ENCODE measurements at places on chromosomes 13 and 19.

GRCh38 chr13:73140801-73141200 is 82.0 kb downstream of the KLF5 start:
- DNase-seq, result no peak

DNA sequence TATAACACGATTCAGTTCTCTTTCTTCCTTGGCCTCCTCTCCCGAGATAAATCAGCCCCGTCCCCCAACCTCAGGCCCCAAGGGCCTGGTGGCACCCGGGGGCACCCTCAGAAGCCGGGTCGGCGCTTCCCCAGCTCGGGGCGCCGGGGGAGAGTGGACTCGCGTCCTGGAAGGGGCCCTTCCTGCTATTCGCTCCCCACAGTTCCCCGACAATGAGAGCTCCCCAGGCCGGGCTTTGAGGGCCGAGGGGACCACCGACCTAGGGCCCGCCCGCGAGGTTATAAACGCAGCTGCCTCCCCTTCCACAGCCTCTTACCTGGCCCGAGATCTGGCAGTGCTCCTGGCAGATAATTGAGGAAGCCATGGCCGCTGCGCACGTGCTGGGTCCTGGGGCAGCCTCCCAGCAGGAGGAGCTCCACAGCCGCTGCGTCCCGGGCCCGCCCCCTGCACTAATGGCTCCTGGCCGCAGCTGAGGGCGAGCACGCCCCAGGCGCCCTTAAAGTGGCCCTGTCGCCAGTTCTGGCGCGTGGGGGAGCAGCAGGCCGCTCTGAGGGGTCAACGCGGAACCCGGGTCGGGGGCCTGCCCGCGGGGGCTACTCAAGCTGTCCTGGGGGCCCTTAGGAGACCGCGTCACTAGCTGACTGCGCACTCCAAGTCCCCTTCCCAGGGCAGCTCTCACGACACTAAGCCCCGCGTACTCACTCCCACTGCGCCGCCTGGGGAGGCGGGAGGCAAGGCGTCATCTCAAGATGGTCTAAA is at the start of gene SOHLH2:
SOHLH2 (minus strand) TSS at position 394 of the 759 bp plus-strand sequence; CDS start at position 364, 30 bp downstream.
- DNase-seq, result no peak

GRCh38 chr13:102940143-102940542 is 94.3 kb downstream of the ERCC5 start:
- no peak for DNase-seq

DNA sequence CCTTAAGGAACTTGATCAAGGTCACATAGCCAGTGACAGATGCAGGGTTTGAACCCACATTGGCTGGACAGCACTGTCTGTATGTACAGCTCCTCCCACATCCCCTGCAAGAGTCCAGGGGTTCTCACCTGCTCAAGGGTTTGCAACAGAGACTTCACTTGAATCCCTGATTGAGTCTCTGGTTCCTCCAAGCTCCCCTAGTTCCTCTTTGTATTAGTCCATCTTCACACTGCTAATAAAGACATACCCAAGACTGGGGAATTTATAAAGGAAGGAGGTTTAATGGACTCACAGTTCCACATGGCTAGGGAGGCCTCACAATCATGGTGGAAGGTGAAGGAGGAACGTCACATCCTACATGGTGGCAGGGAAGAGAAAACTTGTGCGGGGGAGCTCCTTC is 72.8 kb upstream of the CLDN10 start:
- no peak for DNase-seq

- no peak for DNase-seq
These were observed 3.6 kb downstream of the DACH1 start for GRCh38 chr13:71863254-71863865.

Data from NCI-H774 (cell line).